CD4-positive, alpha-beta T cell treated with Interleukin-15 for 4 hours (primary cell): ENCODE measurements at places on chromosomes 7 and 10.
A peak's percentile ranks its signal among the peaks of the same experiment; 100 is the strongest.

GRCh38 chr7:82423446-82423845 is 20.1 kb downstream of the CACNA2D1 start:
- no peak for DNase-seq

DNA sequence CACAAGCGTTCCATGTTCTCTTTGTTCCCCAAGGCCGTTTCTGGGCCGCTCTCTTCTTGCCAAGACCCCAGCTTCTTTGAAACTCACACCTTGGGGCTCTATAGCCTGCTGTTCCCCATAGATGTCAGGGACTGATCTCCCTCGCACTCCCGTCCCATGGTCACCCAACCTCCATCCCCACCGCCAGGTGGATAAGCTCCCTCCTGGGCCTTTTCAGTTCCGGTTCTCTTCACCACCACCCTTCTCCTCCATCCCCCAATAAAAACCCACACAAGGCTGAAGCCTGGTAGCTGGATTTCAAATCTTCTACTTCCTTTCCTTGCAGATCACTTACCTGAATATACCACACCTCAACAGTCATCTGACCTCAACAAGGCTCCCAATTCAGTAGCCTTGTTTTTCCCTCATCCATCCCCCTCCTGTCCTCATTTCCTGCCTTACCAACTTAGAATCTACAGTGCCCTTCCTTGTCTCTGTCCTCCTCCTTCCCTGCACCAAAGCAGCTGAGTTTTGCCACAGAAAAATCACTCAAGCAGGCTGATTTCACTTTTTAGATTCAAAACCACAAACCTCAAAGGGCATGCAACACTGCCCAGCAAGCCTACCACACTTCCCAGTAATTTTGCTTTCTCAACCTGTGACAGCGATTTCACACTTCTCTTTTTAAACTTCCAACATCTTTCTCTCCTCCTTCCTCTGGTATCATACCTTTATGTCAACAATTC is 7.7 kb downstream of the SLC37A3 start:
- no peak for DNase-seq

DNA sequence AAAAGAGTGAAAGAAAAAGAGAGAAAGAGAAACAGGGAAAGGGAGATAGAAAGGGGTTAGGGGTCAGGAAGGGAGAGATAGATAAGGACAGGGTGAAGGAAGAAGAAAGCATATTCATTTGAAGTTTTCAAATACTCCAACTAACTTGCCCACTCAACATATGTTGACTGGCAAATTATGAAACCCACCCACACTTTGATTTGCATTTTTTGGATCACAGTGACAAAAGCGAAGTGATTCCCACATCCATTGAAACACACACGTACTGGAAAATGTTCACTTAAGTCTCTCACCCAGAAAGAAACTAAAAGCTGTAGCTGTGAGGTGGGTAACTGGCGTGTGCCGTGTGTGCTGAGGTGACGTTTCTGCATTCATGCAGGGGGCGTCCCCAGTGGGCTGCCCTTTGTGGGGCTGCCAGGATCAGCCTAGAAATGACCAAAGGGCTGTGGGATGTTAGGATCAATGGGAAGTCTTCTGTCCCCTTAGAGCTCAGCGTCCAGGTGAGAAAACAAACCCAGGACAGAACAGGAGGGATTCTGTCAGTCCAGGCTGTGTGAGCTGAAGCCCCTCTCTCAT is 134.9 kb upstream of the ADARB2 start:
- DNase-seq, result no peak

DNA sequence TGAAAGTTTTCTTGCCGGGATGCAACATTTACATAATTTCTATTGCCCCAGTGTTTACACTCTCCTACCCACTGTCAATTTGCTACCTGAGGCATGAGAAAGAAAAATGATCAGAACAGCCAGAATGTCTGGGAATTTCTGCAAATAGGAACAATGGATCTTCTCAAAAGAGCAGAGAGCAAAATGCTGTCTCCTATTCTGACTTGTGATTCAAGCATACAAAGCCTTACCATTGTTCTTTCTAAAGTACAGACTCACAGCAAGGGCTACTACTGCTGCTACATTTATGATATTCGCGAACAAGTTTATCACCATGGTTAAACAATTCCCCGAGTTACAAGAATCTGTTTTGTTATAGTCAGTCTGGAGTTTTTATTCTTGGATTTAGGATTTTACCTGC is 329.9 kb upstream of the CELF2 start:
- DNase-seq, result no peak

DNA sequence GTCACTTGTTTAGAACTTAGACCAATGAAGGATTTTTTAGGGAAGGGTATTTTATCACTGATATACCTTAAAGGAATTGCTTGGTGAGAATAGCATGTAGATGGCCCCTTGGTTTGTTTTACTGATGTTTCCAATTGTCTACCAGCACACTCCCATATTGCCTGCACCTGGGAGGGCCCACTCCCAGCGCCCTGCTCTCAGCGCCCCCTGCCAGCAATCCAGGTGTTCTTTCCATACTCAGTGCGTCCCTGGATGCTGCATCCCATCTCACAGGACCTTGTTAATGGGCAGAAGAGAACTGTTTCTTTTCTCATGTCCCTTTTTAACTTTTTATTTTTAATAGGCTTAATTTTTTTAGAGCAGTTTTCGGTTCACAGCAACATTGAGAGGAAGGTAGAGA is 24.1 kb upstream of the SFRP5 start:
- DNase-seq, result no peak

DNA sequence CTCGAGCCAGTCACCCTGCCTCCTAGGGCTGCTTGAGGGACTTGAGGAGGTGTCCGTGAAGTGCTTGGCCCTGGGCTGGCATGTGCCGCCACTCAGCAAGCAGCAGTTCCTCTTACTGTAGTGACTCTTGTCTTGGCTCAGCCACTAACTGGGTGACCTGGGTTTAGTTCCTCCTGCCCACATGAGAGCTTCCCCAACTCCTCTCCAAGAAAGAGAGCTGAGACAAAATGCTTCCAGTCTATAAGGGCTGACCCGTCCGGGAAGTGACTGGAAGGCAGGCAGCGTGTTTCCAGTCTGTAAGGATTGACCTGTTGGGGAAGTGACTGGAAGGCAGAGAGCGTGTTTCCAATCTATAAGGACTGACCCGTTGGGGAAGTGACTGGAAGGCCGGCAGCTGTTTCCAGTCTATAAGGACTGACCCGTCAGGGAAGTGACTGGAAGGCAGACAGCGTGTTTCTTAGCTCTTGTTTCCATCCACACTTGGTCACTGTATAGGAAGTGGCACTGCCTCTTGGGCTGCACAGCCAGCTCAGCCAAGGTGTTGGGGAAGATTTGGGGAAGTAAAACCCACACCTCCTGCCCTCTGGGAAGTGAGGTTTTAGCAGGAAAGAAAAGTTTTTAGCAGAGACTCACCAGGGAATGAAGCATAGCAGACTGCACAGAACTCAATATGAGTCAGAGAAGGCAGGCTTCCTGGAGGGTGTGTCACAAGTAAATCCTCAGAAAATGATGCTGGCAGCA is 53.3 kb upstream of the PPIF start:
- no peak for DNase-seq

DNA sequence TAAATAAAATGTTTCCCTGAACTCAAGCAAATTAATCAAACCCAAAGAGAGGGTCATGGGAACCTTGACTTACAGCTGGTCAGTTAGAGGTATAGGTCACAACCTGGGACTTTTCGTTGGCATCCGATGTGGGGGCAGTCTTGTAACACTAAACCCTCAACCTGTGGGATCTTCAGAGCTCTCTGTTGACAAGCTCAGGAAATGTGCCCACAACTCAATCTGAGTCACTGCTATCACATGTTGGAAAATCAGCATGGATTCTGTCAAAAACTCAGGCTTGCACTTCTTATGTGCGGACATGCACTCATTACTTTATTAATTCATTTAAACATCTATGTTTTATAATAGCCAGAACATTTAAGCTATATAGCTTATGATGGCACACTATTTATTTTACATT is 424.6 kb upstream of the SORCS1 start:
- no peak for DNase-seq

- no peak for DNase-seq
Measured at GRCh38 chr10:113450046-113450804, 102.6 kb upstream of the HABP2 start.

GRCh38 chr7:28407651-28408050 is 4.7 kb upstream of the CREB5 start:
- DNase-seq, result no peak

GRCh38 chr7:88759230-88760135 is at the start of gene ZNF804B:
Gene ZNF804B, plus strand, starts transcription at chr7:88759700. Its CDS starts 277 bp downstream, at chr7:88759977.
- DNase-seq, result no peak

DNA sequence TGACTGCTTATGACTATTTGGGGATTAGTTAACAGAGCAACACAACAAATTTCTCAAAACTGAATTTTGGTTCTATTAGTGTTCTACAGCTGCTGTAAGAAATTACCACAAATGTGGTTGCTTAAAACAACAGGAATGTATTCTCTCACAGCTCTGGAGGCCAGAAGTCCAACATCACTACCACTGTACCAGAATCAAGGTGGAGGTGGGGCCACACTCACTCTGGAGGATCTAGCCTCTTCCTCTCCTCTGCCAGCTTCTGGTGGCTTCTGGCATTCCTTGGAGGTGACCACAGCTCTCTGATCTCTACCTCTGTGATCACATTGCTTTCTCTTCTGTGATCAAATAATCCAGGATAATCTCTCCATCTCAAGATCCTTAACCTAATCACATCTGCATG is 194.7 kb upstream of the BMPER start:
- DNase-seq, result no peak

- no peak for DNase-seq
Measured at GRCh38 chr10:3588346-3588745, 196.7 kb downstream of the KLF6 start.

- DNase-seq, result peak; percentile 13
Measured at GRCh38 chr10:7819121-7819460, 786 bp downstream of the TAF3 start.

GRCh38 chr10:3060481-3060889 is 6.9 kb upstream of the PFKP start:
- DNase-seq, result no peak

DNA sequence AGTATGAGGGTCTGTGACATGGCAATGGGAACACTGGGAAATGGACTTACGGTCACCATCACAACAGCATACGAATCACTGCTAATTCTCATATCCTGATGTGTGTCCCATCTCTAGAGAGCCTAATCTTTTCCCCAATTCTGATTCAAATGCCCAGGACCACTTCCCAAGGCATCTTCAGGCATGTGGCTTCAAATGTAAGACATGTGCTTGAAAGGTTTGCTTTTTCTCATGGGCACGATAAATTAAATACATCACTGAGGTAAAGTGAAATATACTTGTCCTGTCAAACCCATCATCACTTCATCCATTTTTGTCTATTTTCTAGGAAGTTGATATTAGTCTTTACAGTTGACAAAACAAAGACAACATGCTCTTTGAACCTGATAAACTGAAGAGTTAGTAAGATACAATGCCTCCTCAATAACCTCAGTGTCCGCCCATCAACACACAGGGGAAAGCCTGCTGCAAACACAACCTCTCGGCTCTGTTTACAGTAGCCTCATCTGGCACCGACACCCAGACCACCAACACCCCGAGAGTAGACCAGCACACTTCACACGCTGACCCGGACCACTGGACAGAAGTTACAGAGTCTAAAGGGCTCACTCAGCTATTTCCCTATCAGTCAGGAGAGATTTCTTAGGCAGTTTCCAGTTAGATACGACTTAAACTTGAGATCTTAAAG is 24.8 kb downstream of the GRB10 start:
- no peak for DNase-seq

DNA sequence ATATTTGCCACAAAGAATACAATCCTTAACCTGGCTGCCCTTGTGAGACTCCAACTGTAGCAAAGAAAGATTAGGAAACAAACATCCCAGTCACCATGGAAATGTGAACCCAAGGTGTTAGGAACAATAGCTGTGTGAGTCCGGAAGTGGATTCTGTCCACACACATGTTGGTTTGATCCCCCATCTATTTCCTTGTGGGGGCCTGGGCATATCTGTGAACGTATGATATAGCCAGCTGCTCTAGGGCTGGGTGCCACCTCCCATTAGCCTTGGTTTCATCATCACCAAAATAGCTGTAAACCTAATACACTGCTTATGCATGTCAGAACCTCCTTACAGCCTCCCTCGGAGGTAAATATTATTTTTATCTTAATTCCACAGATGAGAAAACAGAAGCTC is 26.4 kb downstream of the GRK5 start:
- no peak for DNase-seq

DNA sequence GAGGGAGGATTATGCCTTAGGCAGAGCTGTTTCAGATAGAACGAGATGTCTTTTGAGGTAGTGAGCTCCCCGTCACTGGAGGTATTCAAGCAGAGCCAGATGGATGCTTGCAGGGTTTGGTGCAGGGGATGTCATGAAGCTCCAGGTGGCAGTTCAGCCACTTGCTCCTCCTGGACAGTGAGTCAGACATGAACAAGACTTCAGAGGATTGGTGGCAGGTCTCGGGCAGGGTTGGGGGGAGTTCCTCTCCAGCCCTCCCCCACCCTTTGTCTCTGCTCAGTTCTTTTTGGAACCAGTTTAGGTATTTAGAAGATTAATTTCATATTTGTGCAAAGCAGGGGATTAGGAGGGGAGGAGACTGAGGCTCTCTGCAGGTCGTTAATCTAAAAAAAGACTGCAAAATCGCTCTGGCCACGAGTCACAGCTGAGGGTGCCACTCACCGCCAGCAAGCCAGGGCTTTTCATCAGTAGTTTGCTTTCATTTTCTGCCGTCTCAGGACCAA is 21.5 kb upstream of the MYL10 start:
- no peak for DNase-seq

DNA sequence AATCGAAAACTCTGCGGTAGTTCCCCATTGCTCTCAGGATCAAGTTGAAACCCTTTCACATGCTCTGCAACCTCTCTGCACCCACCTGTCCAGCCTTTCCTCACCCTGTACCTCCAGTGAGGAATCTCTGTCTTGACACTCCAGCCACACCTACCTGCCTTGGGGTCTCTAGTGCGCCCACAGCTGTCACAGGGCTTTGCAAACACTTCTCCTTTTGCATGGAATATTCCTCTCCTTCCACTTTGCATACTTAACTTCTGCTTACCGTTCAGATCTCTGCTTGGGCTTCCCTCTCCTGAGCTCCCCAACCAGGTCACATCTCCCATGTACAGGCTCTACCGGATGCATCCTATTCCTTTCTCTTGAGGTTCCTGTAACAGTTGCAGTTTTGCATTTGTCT is 6.6 kb upstream of the ZYX start:
- no peak for DNase-seq

GRCh38 chr10:98295907-98296306 is 27.9 kb upstream of the LOXL4 start:
- no peak for DNase-seq

- DNase-seq, result no peak
Measured at GRCh38 chr10:58661336-58661735, 148.7 kb downstream of the BICC1 start.

DNA sequence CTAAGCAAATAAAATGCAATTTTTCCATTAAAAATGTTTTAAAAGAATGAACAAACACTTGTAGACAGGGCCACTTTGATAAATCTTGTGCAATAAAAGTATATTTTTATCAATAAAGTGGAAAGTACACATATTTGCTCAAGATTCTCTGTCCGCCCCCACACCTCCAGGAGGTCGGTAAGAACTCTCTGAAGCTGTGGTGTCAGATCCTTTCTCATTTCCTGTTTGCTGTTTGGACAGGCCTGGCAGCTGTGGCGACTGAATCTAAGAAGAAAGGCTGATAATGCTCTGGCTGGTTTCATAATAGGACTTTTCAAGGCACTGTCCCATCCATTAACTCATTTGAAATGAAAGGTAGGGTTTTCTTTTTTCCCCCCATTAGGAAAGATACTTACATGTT is 15.3 kb upstream of the ASB4 start:
- DNase-seq, result no peak
